Fibroblast of pulmonary artery (primary cell): ENCODE measurements at places on chromosomes 12 and 14.

DNA sequence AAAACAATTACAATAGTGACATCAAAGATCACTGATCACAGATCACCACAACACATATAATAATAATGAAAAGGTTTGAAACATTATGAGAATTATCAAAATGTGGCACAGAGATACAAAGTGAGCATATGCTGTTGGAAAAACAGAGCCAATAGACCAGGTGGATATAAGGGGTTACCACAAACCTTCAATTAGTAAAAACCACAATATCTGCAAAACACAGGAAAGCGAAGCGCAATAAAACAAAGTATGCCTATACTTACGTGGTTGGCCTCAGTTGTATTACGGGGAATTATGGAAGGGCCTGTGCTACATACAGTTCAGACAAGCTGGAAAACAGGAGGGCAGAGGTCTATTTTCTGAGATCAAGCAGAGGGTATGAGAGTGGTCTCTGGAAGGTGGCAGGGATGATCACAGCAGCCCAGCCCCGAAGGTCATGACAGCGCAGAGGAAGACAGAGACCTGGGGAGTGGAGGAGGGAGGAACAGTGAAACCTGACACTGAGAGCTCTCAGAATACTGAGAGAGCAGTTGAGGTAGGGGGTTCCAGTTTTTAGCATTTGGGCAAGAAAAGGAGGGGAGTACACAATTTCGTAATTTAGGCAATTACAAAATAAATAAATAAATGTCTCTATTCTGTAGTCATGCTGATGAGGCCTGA lies 41.3 kb downstream of the IFNG start:
- DNase-seq = no peak

DNA sequence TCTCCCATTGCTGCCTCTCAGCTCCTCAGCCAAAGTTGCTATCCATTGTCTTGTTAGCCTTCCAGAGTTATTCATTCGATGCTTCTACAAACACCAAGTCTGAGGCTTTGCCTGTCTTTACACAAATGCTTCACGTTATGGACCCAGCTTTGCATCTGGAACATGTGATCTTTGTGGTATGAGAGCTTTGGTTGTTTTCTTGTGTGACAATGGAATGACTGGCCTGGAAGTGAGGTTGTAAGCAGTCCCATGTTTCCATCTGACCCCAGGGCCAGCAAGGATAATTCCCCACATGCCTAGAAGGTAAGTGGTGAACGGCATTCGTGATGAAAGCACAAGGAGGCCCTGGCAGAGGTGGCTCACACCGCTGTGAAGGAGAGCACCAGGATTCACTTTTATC lies 866.7 kb upstream of the TMEM132C start:
- no peak for DNase-seq

- DNase-seq = no peak
Observed at GRCh38 chr14:34157651-34158050, 206.8 kb upstream of the EGLN3 start.

DNA sequence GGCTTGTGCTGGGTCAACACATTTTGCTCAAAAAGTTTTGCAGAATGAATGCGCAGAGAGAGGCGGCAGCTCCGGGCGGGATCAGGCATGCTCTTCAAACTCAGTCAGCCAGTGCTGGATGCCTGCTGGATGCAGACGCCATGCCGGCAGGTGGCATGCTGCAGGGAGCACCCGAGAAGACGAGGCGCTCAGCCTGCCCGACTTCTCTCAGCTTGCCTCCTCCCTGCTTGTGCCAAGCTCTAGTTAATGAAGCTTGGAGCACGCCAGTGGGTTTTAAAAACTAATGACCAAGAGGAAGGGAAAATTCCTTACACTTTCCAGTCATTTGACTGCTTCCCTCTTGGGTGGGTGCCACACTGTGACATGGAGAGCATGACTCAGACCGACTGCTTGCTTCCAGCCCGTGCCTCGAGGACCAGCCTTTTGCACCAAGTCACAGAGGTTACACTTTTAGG lies 39.8 kb downstream of the SLC24A4 start:
- peak; percentile 4 for DNase-seq

- no peak for DNase-seq
Observed at GRCh38 chr14:81485372-81485771, 48.3 kb downstream of the SEL1L start.

DNA sequence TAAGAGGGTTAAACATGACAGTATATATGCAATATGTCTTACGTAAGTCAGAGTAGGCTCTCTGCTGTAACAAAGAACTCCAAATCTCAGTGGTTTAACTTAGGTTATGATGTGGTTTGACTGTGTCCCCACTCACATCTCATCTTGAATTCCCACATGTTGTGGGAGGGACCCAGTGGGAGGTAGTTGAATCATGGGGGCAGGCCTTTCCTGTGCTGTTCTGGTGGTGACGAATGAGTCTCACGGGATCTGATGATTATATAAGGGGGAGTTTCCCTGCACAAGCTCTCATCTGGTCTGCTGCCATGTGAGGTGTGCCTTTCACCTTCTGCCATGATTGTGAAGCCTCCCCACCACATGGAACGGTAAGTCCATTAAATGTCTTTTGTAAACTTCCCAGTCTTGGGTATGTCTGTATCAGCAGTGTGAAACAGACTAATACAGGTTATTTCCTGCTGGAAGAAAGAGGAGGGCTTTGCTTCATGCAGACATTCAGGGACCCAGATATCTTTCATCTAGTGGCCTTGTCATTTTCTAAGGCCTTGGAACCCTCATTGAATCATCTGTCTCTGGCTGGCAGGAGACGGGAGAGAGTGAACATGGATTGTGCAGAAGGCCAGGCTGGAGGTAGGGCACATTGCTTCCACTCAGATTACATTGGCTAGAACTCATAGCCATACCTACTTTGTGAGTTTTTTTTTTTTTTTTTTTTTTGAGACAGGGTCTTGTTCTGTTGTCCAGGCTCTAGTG lies 96.1 kb downstream of the CRADD start:
- DNase-seq = peak; percentile 79

DNA sequence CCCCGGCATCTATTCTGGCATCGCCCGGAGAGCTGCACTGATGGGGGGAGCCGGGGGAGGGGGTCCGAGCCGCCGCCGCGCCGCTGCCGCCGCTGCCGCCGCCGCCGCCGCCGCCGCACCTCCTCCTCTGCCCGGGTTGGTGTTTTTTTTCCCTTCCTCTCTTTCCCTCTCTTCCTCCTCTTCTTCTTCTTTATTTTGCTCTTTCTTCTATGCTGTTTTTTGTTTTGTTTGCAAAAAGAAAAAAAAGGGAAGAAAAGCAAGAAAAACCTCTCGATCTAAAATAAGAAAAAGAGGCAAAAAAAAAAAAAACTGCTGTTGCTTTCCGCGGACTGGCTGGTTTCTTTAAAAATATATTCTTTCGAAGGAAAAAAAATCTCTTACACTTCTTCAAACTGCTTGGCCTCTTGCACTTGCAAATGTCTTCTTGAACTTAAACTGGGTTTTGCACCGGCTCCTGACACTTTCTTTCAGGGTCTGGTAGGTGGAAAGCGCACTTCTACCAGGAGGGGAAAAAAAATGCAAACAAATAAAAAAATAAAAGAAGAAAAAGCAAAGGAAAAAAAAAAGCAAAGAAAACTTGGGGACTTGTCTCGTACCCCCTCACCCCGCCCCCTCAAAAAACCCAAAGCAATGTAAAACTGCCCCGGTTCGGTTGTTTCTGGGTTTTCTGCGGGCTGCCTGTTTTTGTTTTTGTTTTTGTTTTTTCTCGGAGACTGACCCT lies 616 bp downstream of the BCL11B start:
- no peak for DNase-seq
